ENCODE measurements at places on chromosomes 6 and 20. TPM values are rescaled to one million over a fixed set of nuclear protein-coding genes. Genes with fewer than 3 reads are reported as not detected.

CEP43 gene
- polyA plus RNA-seq, result 5.9 TPM

OXT gene
- polyA plus RNA-seq, result 0.48 TPM

WASF1 gene
- 8.3 TPM for polyA plus RNA-seq

PLCB4 gene
- 11.5 TPM for polyA plus RNA-seq

CNBD2 gene
- polyA plus RNA-seq, result 8.6 TPM

LRRC73 gene
- 0.24 TPM for polyA plus RNA-seq

HLA-DQB2 gene
- polyA plus RNA-seq, result 0.10 TPM

All from urinary bladder (tissue), 4 donors.